Stimulated activated CD8-positive, alpha-beta memory T cell treated with anti-CD3 and anti-CD28 coated beads, Interleukin-7, amount 100 ng/mL, for 1 hour (primary cell): ENCODE measurements at places on chromosomes 5 and 9.

DNA sequence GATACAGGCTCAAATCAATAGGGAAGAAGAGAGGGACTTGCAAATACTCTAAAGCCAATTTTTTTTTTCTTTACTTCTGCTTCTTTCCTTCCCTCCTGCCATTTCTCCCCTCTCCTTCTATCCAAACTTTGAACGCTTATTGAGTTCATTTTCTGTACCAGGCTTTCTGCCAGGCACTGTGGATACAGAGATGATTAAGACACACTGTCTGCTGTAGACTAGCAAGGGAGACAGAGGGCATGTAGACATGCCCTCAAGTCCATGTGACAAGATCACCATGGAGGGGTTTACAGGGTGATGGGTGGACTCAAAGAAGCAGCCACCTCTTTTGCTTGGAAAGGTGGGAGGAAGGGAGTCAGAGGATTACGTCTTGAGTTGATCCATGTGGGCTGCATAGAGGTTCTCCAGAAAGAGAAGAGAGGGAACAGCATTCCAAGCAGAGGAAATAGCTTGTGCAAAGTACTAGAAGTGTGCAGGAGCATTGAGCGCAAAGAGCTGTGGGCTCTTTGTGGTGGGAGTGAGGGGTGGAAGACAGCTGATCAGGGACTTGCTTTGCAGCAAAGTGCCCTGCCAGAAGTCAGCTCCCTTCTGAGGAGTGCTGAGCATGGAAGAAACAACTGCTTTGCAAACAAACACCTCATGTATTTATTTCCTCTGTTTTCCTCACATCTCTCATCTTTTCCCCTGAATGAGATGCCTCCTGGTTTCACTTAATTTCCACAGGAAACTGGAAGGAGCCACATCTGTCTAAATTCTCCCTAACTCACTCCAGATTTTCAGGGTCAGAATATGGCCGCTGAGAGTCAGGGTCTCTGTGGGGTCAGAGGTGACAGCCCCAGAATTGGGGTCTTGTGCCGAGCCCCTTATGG, 64.4 kb upstream of the COL15A1 start:
- DNase-seq, result no peak

DNA sequence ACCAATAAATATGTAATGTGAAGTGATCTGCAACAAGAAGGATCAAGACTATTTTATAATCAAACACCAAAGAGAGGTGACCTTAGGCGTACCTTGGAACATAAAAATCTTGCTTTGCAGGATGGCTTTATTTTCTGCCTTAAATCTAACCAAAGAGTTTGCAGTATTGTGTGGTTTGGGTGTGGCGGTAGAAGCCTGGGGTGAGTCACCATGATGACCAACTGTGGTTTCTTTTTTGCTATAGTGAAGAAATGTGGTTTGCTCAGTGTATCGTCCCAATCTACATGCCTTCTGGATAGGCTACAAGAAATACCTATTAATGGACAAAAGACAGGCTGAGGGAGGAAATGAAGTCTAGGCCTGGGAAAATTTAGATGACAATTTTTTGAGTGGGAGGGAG, 5.1 kb upstream of the CAST start:
- DNase-seq, result no peak

GRCh38 chr5:62214701-62215100, 91.3 kb upstream of the KIF2A start:
- DNase-seq, result no peak

DNA sequence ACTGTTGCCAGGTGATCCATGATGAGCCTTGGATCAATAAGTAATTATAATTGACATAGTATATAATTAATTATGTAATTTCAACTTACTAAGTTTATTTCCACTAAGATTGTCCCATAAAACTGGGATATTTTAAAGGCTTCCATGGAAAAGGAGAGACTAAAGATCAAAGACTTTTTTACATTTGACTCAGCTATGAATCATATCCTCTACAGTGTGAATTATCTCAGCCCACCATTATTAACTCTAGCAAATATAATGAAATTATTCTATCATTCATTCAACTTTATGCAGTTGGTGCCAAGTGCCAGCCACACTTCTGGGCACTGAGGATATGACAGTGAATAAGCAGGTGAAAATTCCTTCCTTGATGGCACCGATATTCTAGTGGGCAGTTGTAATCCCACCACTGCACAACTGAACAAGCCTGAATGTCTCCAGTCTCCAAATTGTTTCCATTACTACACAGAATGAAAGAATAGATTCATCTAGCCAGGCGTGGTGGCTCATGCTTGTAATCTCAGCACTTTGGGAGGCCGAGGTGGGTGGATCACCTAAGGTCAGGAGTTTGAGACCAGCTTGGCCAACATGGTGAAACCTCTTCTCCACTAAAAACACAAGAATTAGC, 21.9 kb upstream of the TXN start:
- no peak for DNase-seq

DNA sequence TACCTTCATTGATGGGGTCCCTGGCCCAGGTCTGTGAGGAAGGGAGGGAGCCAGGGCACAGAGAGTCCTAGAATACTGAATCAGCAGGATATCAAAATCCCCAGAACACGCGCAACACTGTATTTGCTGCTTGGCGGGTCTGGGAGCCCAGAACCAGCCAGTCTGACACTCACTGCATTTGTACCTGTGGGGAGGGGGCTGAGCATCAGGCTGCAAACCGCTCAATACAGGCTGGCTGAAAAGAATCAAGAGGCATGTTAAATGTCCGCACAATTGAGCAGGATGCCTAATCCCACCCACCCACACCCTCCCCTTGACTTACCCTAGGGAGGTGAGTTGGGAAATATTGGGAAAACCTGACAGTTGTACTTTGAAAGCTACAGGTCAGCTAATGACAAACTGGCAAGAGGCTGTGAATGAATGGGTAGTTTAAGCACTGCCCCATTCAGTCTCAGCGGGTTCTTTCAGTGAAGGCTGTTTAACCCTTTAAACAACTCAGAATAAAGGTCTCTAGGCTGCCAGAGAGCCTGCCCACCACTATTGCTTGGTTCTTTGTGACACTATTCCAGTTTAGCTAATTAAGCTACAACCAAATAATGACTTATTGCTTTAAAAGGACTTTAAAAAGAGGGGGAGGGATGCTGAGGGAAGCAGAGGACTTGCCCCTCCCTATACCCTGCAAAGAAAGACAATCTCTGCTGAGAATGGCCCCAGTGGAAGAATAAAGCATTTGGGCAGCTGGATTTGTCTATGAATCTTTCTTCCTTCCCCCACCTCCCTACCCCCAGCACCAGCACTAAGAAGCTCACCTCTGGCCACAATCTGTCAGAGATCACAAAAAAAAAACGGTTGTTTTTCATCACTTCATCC, 5.0 kb downstream of the SPRY4 start:
- no peak for DNase-seq

- no peak for DNase-seq
Measured at GRCh38 chr5:148740966-148741742, 85.3 kb upstream of the ADRB2 start.

DNA sequence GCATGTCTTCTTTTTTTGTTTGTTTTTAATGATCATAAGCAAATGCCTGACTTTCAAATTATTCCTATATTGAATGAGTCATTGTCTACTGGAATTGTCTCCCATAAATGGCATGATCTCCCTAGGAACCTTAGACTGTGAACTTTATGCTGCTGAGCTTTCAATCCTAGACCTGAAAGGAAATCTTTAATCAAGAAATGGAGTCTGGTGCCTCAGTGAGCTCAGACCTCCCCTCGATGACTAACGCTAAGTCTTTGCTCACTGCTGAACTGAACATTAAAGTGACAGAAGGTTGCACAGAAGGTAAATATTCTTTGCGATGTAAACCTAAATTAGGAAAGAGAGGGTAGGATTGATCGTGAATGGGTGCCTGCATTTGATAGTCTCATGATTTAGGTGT, 745.2 kb upstream of the WWC1 start:
- DNase-seq, result no peak

DNA sequence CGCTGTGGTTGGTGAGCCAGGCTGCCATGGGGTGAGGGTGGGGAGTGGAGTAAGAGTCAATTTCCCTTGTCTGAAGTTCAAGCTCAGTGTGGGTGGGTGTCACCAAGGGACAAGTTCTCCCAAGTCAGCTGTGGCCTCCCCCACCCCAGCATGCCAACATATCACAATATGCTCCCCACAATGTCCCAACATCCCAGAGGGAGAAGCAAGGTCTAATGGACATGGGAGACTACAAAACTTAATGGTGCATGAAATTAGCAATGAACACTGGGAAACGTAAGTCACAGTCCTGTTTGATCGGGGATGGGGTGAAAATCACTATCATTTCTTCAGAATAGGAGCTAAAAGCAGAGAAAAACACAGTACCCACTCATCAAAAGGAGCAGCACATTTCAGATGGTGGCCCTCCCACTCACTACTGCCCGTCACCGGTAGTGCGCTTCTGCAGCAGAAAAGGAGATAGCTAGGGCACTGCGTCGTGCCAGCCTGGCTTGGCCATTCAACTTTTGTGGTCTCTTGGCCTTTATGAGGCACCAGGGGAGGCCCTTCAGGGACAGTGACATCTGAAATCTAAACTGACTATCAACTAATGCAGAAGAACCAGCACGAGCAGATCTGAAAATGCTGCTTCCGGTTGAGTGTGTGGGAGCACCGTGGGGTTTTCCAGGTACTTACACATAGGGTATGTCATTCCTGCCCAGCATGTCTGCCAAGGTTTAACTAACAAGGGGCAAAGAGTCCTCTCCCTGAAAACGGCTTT, 20.5 kb upstream of the NDFIP1 start:
- no peak for DNase-seq

DNA sequence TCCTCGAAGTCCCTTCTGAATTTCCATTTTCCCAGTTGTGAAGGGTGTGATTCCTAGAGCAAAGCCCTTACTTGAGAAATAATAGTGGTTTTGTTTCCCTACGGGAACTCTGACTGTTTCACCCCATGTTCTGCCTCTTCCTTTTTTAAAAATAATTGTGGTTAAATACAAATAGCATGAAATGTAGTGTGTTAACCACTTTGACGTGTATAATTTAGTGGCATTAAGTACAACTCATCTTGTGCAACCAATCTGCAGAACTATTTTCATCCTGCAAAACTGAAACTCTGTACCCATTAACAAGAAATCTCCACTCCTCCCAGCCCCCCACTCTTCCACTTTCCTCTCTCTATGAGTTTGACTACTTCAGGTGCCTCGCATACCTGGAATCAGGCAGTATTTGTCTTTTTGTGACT, 35.6 kb upstream of the HAND1 start:
- DNase-seq, result no peak

DNA sequence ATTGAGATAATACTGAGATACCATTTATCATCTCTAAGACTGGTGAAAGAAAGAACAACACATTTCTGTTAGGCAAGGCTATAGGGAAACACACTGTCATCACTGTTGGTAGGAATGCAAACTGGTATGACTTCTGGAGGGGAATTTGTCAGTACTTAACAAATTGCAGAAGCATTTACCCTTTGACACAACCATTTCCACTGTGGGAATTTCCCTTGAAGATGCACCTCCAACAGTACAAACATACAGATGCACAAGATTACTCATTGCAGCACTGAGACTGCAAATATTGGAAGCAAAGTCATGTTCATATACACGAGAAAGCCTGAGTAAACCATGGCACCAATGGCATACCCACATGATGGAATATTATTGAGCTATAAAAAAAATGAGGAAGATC, 17.6 kb downstream of the GM2A start:
- DNase-seq, result no peak

GRCh38 chr5:94778732-94779131, 160.3 kb downstream of the SLF1 start:
- no peak for DNase-seq

- no peak for DNase-seq
Measured at GRCh38 chr5:111930905-111931461, 174.0 kb upstream of the NREP start.

DNA sequence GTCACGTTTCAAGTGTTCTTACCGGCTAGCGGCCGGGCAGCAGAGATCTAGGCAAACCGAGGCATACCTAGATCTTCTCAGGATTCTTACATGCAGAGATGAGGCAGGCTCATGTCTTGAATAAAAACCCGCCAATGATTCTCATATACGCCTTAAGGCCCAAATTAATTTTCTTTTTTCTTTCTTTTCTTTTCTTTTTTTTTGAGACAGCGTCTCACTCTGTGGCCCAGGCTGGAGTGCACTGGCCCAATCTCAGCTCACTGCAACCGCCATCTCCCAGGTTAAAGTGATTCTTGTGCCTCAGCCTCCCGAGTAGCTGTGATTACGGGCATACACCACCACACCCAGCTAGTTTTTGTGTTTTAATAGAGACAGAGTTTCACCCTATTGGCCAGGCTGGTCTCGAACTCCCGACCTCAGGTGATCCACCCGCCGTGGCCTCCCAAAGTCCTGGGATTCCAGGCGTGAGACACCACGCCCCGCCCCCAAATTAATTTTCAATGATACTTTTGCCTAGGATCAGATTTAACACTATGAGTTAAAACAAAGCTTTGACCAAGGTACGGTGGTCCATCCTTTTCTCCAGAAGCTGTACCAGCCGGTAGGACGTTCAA, 1.5 kb downstream of the C9orf40 start:
- DNase-seq, result no peak

- no peak for DNase-seq
Measured at GRCh38 chr5:23007236-23007635, 154.1 kb upstream of the CDH12 start.

DNA sequence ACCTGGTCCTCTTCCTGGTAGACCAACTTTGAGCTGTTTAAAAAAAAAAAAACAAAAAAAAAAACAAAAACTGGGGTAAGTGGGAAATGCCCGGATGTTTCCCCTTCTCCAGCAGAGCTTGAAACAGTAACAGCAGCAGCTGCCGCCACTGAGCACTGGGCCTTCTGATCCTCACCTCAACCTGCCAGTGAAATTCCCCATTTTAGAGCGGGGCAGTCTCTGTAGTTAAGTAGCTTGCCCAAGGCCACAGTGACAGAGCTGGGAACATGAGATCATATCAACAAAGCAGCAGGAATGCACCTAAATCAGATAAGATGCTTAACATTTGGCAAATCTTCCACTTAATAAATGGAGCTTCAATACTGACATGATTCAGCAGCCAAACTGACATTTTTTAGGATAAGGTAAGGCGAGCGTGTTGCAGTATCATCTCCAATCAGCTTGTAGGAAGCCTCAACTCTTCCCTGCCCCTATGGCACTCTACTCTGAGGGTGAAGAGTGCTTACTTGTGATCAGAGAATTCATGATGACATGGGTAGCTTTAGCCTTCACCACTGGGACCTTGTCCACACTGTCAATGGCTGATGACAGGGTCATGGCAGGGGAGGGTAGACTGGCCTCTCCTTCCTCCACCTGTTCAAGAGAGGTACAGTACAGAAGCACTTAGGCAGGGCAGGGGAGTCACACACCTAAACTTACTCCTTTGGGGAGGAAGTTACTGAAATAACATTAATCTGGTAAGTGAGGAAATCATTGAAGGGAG, 9.3 kb downstream of the KIAA1191 start:
- no peak for DNase-seq

DNA sequence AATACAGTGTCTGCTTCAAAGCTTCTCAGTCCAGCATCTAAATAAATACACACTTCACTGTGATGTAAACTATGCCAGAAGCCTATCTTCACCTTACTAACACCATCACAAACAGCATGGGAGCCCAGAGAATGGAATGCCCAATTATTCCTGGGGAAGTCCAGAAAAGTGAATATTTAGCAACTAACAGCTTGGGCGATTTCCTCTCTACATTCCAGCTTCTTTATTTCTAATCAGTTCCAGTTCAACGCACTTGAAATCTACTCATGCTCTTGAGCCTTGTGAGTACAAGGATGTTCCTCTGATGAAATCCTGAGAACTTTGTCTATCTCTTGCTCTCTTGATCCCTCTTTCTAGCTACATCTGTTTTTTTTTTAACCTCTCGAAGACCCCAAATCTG, 100.4 kb upstream of the C9orf72 start:
- no peak for DNase-seq

- peak; percentile 87 for DNase-seq
Measured at GRCh38 chr9:99104459-99105151, at the start of gene TGFBR1. Gene TGFBR1, plus strand, starts transcription at chr9:99105113. Its CDS starts 93 bp downstream, at chr9:99105206.
